ENCODE measurements at places on chromosomes 5 and 9. TPM values are rescaled to one million over a fixed set of nuclear protein-coding genes. Genes with fewer than 3 reads are reported as not detected.

- no peak for DNase-seq
These were observed 145.9 kb downstream of the PRELID2 start for GRCh38 chr5:145689235-145689634.

The FABP6 gene
- 1.5 TPM for total RNA-seq

The FOXD4L6 gene
- total RNA-seq = not detected

- DNase-seq = no peak
These were observed 277.4 kb downstream of the KIF4B start for GRCh38 chr5:155290937-155291336.

The SAPCD2 gene
- total RNA-seq = 76.4 TPM

DNA sequence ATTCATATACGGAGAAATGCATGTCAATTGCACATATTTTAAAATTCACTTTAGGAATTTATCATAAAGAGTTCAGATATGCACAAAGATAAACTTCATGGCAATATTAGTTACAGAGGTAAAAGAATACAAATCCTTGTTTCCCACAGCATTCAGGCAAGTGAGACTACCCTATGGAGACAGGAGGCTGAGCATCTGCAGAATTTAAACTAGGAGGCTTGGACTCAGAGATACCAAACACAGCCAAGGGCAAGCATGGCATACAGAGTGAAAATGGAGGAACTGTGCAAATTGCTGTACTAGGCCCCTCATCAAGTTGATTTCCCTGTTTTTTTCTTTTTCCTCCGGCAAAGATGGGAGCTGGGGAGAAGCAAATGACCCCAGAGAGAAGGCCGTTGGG, 94.2 kb downstream of the SLC24A2 start:
- no peak for DNase-seq

DNA sequence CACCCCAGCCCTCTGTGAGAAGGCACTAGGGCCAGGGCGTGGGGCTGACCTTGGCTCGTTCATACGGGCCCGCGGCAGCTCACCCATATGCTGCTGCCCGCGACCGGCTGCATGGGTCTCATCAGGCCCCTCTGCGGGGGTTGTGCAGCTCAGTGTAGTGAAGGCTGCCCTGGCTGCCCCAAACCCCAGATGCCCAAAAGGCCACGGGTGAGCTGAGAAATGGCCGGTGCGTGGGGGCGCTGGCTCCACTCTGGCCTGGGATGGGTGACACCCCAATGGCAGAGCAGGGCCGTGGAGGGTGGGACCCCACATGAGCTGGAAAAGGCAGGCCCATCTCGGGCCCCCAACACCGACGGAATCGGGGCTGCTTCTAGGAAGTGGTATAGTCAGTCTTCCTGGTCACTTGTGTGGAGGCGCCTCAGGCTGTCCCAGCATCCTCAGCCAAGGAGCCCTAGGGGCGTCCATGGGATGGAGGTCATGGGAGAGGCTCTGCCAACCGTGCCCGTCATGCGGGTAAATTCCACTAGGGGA, 19.4 kb upstream of the LRRC14B start:
- no peak for DNase-seq
